ENCODE measurements at places on chromosomes 16 and 17. TPM values are rescaled to one million over a fixed set of nuclear protein-coding genes. Genes with fewer than 3 reads are reported as not detected.

Gene NXPH3
- total RNA-seq: 3.8 TPM

Gene AOC2
- total RNA-seq: 10.5 TPM

Gene TMEM92
- total RNA-seq: not detected

Gene NKIRAS2
- total RNA-seq: 30.9 TPM

Gene SOST
- total RNA-seq: not detected

Gene ARHGAP44
- 4.1 TPM for total RNA-seq

Gene UNC13D
- 12.8 TPM for total RNA-seq

Gene HIGD1B
- total RNA-seq: 1.3 TPM

Data from mesenteric fat pad (tissue), 1 donor.